ENCODE measurements at places on chromosomes 7 and 10.

- DNase-seq, result no peak
These were observed 125.1 kb downstream of the ANKRD7 start for GRCh38 chr7:118349604-118350003.

GRCh38 chr10:3813267-3813666, 28.3 kb upstream of the KLF6 start:
- no peak for DNase-seq

- DNase-seq, result no peak
These were observed 88.2 kb upstream of the GPR26 start for GRCh38 chr10:123577921-123578461.

GRCh38 chr7:260441-261281, 29.3 kb upstream of the FOXL3 start:
- DNase-seq, result peak; percentile 15

- DNase-seq, result peak; percentile 62
These were observed 214.4 kb upstream of the KIAA1217 start for GRCh38 chr10:23994459-23995046.
